Cardiac ventricle fibroblast (primary cell): ENCODE measurements at places on chromosomes 16 and 17. TPM values are rescaled to one million over a fixed set of nuclear protein-coding genes. Genes with fewer than 3 reads are reported as not detected.

The TMEM235 gene
- not detected in 2 replicates for total RNA-seq

The CIAO2B gene
- total RNA-seq, result 35.9 and 48.6 TPM in 2 replicates

The CYTH1 gene
- total RNA-seq, result 9.5 and 11.0 TPM in 2 replicates

The EFNB3 gene
- 7.0 and 8.4 TPM in 2 replicates for total RNA-seq

The SPEM3 gene
- total RNA-seq, result not detected in 2 replicates

The CLDN9 gene
- total RNA-seq, result not detected in 2 replicates

The ACSM2A gene
- total RNA-seq, result 0.10 TPM in 1 of 2 replicates, not detected in the other

The SLC43A2 gene
- total RNA-seq, result 8.5 and 13.5 TPM in 2 replicates

The CHAD gene
- 0.10 TPM in 1 of 2 replicates, not detected in the other for total RNA-seq

The CA7 gene
- not detected in 2 replicates for total RNA-seq

The GPRC5B gene
- total RNA-seq, result 6.6 TPM in 2 replicates

The CDH16 gene
- not detected in 2 replicates for total RNA-seq

The TNFSF12 gene
- total RNA-seq, result 14.6 and 15.0 TPM in 2 replicates

The SEZ6L2 gene
- total RNA-seq, result 43.9 and 57.2 TPM in 2 replicates

The EME1 gene
- total RNA-seq, result 0.20 and 0.94 TPM in 2 replicates

The UBALD1 gene
- total RNA-seq, result 7.2 and 9.1 TPM in 2 replicates

The CHST5 gene
- total RNA-seq, result 0.10 TPM in 1 of 2 replicates, not detected in the other

The SOX9 gene
- 41.6 and 54.9 TPM in 2 replicates for total RNA-seq

The ANKS4B gene
- not detected in 2 replicates for total RNA-seq

The CACNG3 gene
- not detected in 2 replicates for total RNA-seq

The SALL1 gene
- total RNA-seq, result 1.4 and 1.5 TPM in 2 replicates

The SPN gene
- total RNA-seq, result not detected in 2 replicates

The LDHD gene
- 2.8 and 7.4 TPM in 2 replicates for total RNA-seq

The PRDM7 gene
- total RNA-seq, result not detected in 2 replicates

The ICAM2 gene
- 12.2 and 17.6 TPM in 2 replicates for total RNA-seq

The ITGA2B gene
- 0.20 TPM in 1 of 2 replicates, not detected in the other for total RNA-seq

The NTN1 gene
- total RNA-seq, result 0.06 and 0.24 TPM in 2 replicates

The HSF4 gene
- 5.3 and 7.7 TPM in 2 replicates for total RNA-seq

The TEKT5 gene
- not detected in 2 replicates for total RNA-seq

The SCN4A gene
- not detected in 2 replicates for total RNA-seq

The HOXB1 gene
- total RNA-seq, result not detected in 2 replicates

The ZDHHC7 gene
- total RNA-seq, result 50.4 and 59.2 TPM in 2 replicates

The MRPL12 gene
- 52.2 and 52.5 TPM in 2 replicates for total RNA-seq

The CHD3 gene
- total RNA-seq, result 56.3 and 66.2 TPM in 2 replicates

The OR3A3 gene
- not detected in 2 replicates for total RNA-seq

The MARCHF10 gene
- not detected in 2 replicates for total RNA-seq

The VPS9D1 gene
- 7.3 and 10.5 TPM in 2 replicates for total RNA-seq

The CDRT4 gene
- 0.37 TPM in 1 of 2 replicates, not detected in the other for total RNA-seq

The RABEP1 gene
- 22.7 and 27.8 TPM in 2 replicates for total RNA-seq

The PLD6 gene
- 0.68 and 1.00 TPM in 2 replicates for total RNA-seq

The NOD2 gene
- 0.19 and 0.49 TPM in 2 replicates for total RNA-seq

The JPH3 gene
- total RNA-seq, result not detected in 2 replicates

The HCRT gene
- total RNA-seq, result not detected in 2 replicates

The FOXJ1 gene
- total RNA-seq, result not detected in 2 replicates

The PTGES3L gene
- not detected in 2 replicates for total RNA-seq

The LPCAT2 gene
- total RNA-seq, result 7.5 and 11.9 TPM in 2 replicates

The ABCA9 gene
- total RNA-seq, result 110 and 113 TPM in 2 replicates

The KRTAP9-4 gene
- not detected in 2 replicates for total RNA-seq

The TMC7 gene
- 0.06 TPM in 1 of 2 replicates, not detected in the other for total RNA-seq

The MLST8 gene
- 39.9 and 57.6 TPM in 2 replicates for total RNA-seq

The AIPL1 gene
- total RNA-seq, result not detected in 2 replicates
